ENCODE measurements at places on chromosomes 2 and 18. TPM values are rescaled to one million over a fixed set of nuclear protein-coding genes. Genes with fewer than 3 reads are reported as not detected.
A peak's percentile ranks its signal among the peaks of the same experiment; 100 is the strongest.

DNA sequence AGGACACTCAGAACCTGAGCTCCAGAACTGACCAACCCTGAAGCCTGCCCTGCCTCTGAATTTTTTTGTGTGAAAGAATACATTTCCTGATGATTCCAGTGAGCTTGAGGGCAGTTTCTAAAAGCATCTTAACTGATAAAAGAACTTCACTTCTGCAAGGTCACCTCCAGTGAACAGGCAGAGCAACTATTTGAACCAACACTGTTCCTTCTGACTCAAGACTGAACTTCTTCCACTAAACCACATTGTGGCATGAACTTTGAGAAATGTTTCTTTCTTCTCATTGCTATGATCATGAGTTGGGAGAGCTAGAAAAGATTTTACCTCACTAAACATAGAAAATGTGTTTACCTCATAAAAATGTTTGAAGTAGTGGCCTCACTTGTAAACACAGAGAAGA is 83.8 kb upstream of the SERTAD2 start:
- no peak for DNase-seq

The ZNF519 gene
- total RNA-seq = 2.7 TPM

The IL1RL1 gene
- total RNA-seq = 1.3 TPM

The METTL5 gene
- total RNA-seq = 69.1 TPM

GRCh38 chr2:241770185-241770935 is 6.3 kb upstream of the GAL3ST2 start:
- no peak for DNase-seq

DNA sequence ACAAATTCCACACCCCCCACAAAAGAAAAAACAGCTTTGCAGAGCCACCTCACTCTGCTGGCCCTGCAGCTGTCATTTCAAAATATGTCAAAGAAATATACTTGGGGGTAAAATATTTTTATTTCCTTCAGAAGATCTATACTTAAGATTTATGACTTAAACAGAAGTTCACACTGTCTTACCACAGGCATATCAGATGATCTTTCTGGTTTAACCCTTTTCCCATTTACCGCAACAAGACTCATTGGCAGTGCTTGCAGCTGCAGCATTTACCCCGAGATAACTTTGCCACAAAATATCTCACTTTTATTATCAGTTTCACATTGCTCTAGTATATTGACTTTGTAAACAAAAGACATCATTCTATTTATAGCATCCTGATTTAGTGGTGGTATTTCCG is 21.6 kb upstream of the SLC35G4 start:
- no peak for DNase-seq

The TXNL4A gene
- total RNA-seq = 78.2 TPM

- DNase-seq = no peak
These were observed 591.3 kb upstream of the ZNF804A start for GRCh38 chr2:184006998-184007397.

DNA sequence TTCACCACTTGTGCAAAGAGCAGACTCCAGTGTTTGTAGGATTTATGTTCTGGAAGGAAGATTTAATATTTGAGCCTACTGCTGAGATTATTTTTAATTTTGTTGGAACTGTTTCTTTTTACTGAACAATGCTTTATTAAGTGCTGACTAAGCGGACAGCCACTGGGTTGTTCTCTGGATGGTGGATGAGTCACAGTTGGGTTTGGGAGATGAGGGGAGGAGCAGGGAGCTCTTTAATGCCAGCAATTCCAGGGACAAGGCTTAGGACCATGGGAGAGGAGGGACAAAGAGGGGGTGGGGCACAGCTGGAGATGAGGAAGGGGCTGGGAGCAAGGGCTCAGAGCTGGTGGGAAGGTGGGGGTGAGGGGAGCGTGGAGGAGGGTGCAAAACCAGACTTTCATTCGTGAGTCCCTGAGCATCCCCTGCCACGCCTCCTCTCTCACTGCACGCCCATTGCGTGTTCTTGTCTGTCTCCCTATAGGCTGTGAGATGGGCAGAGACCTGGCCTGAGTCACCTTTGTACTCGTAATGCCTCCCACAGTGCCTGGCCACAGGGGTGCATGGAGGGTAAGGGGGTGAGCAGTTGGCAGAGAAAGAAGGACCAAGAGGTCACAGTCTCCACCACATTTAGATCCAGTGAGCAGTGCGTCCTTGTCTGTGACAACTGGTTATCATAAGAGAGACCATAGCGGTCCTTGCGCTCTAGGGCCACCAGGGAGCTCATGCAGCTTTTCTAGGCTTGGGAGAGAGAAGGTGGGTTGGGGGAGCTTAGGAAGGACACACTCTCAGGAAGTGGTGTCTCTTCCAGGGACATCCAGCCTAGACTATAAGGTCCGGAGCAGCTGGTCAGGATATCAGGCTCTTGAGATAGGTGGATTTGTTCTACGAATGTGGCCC is 18.4 kb downstream of the SLC4A3 start:
- DNase-seq = no peak

DNA sequence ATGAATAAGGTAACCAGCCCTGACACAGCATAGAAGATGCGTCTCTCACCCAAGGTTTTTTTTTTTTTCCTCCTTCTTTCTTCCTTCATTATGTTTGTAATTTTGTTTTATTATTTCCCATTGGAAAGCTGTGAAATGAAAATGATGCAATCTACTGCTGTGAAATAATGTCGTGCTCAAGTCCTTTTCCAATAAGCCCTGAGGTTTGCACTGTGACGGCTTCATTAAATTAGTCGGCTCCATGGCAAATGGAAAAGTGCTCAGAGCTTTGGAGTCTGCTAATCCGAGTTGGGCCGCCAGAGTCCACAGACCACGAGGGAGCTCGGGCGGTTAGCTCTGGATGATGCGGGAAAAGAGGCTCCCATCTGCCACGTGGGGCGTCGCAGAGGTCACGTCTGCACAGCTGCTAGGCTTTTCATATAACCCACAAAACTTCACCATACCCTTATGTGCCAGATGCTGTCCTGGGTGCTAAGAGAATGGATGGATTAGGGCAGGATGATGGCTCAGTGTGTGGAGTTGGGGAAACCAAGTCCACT is 92.3 kb upstream of the CAPN13 start:
- no peak for DNase-seq

The MYO7B gene
- 0.32 TPM for total RNA-seq

- no peak for DNase-seq
These were observed 441.8 kb downstream of the ZEB2 start for GRCh38 chr2:144078106-144078505.

DNA sequence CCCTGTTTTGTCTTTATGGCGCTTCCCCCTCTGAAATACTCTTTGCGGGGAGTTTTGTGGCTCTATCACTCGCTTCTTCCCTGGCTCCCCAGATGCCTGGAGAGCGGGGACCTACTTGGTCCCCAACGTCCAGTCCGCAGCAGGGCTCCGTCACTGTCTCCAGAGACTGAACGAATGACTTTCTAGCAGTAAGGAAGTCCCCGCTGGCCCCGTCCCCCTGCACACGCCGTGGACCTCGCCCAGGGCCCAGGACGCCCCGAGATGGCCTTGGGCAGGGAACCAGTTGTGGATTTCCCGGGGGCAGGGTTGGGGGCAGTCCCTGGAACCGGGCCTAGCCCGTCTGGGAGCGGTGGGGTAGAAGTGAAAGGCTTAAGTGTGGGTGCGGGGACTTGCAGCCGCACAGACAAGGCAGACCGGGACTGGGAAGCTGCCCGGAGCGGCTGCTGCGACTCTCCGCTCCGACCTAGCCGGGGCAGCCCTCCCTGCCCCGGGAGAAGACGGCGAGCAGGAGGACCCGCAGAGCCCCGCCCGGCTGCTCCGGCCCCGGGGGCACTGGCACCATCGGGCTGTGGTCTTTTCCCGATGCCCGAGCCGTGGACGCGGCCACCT is 821 bp upstream of the EPHA4 start:
- peak; percentile 57 for DNase-seq

DNA sequence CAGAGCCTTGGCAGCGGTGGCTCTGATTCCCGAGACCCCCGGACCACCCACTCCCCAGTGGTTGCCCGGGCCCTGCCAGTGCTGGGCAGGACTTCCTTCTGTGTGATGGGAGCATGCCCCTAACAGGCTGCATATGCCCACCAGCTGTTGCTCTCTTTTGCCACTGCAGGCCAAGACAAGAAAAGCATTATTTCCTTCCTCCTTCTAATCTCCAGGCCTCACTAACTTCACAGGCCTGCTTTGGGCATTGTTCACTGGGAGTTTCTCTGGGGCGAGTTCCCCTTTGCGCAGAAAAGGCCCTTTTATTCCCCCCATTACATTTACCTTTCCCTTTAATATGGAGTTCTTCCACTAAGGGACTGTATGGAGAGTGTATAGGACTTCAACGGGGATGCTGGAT is 249.1 kb upstream of the SIX2 start:
- no peak for DNase-seq

DNA sequence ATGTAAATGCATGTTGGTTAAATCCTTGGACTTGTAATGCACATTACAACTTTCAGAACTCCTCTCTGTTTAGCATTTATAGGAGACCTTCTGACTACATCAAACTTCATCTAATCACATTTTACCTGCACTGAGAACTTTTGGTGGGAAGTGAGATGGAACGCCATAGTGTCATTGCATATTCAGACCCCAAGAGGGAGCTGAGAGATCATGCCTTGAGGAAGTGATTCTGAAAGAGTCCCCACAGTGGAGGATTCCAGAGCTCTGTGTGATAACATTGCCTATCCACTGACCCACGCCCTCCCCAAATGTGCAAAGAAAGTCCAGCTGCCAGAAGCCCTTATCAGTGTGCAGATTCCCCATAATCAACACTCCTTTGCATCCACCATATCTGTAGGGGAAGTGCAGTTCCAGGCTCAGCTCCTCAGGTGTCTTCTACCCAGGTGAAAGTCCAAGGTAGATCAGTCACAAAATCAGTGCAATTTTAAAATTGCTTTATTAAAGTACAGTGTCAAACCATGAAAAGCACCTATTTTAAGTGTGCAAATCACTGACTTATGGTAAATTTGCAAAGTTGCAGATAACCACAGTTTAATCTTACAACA is 212.4 kb downstream of the RPIA start:
- no peak for DNase-seq

The HOXD12 gene
- total RNA-seq = not detected

- no peak for DNase-seq
These were observed 66.5 kb downstream of the RHBDD1 start for GRCh38 chr2:226902041-226902966.

DNA sequence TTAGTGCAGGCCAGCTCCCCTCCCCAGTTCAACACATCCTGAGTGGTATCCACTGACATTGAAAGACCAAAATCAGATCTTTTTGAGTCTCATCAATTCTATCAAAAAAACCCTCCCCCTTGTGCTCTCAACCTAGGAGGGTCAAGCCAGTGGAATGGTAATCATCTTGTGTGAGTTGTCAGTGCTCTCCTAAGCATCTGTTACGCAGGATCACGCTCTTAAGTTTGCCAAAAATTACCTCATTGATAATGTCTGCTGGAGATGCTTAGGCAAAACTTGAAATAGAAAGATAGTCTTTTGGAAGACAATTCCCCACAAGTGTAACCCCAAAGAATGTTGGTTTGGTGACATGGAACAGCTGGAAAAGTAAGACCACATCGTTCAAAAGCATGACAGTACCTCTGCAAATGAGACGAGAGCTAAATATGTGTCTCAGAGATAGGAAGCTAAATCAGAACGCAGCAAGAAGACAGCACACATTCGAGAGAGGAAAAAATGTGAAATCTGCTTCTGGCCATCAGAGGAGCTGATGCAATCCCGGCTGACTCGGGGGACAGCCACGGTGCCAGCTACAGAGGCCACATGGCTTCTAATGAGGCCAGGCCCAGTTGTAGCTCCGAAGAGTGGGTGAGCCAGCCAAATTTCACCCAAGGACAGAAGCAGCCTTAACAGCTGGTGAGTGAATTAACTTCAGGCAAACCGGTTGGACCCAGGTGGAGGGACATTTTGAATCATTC is 753.9 kb downstream of the RNF144A start:
- peak; percentile 81 for DNase-seq

DNA sequence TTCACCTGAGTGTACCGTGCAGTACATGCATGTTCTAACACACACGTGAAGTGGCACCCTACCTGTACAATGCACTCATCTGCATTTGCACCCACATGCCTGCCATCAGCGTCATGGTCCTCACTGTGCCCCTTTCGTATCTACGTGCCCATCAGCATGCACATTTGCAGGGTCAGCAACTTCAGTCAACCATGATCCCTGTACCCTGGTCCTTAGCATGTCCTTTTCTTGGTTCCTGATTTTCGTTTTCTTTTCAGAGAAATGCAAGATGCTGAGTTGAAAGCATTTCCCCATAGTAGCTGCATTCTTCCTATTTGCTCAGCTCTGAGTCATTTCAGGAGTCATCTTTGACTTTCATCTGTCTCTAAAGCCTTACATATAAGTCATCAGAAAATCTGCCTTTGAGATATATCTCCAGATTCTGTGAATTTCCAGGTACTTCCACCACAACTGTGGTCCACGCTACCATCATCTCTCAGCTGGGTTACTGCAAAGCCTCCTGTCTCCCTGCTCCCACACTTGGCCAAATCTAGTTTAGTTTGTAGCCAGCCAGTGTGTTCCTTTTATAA is 14.7 kb upstream of the PUM2 start:
- DNase-seq = no peak

DNA sequence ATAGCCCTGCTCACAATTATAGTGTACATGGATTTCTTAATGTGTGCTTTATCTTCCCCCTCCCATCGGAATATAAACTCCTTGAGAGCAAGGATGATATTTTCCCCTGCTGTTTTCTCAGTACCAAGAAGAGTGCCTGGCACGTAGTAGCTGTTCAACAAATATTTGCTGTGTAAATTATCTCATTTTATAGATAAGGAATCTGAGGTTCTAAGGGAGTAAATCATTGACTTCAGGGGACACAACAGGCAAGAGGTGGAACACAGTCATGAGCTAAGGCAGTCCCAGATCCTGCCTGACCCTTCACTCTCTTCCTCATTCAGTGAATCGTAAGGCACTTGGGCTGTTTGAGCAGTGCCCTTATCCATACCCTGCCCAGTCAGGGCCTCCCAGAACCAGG is 187.3 kb upstream of the TNP1 start:
- DNase-seq = no peak

DNA sequence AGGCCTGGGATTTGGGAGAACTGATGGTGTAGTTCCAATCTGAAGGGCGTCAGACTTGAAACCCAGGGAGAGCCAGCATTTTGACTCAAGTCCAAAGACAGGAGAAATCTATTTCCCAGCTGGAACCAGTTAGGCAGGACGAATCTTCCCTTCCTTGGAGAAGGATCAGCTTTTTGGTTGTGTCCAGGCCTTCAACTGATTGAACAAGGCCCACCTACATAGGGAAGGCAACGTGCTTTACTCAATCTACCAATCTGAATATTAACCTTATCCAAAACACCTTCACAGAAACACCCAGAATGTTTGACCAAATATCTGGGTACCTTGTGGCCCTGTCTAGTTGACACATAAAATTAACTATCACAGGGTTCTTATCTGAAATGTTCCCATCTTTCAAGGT is 221.9 kb upstream of the DLGAP1 start:
- no peak for DNase-seq

All from Right ventricle myocardium superior (tissue), 1 donor.